Fibroblast of the aortic adventitia (primary cell): ENCODE measurements at places on chromosomes 2 and 18.
A peak's percentile ranks its signal among the peaks of the same experiment; 100 is the strongest.

- DNase-seq: no peak
These were observed 473.8 kb downstream of the DCC start for GRCh38 chr18:52813635-52814416.

DNA sequence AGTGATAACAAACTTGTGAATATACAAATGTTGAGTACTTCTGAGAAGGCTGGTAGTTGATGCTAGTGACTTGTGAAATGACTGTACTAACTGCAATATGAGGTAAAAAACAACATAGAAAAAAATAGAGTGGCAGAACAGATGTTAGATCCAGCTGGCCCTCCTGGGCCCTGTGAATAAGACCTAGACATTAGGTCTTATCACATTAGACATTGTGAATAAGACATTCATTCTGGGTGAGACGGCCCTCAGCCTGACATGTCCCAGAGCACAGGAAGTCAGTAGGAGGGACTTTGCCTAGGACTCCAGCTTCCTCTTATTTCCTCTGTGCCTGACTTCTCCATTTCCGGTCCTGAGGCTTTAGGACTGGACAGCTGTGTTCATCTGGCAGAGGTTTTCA, 22.9 kb downstream of the DOK1 start:
- DNase-seq: peak; percentile 73

DNA sequence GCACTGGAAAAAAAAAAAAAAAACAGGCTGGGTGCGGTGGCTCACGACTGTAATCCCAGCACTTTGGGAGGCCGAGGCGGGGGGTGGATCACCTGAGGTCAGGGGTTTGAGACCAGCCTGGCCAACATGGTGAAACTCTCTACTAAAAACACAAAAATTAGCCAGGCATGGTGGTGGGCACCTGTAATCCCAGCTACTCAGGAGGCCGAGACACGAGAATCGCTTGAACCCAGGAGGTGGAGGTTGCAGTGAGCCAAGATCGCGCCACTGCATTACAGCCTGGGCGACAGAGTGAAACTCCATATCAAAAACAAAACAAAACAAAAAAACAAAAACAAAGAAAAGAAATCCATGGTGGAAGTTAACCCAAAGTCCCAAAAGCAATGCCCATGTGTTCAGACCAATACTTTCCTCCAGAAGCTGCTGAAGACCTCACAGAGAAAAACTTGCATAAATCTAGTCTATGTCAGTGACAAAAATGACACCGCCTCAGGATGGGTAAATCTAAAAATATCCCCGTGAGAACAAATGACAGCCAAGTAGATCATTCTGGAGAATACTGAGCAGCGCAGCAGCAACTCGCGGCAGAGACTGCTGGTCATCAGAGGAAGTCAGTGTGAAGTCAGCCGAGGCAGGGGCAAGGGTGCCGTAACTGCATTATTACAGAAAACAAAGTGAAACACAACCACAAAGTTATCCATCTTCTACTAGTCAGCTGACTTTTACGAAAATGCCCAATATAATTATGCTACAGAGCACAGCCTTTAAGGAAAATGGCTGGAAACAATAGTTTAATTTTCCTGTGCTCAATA, 41.0 kb downstream of the LPIN2 start:
- DNase-seq: no peak

DNA sequence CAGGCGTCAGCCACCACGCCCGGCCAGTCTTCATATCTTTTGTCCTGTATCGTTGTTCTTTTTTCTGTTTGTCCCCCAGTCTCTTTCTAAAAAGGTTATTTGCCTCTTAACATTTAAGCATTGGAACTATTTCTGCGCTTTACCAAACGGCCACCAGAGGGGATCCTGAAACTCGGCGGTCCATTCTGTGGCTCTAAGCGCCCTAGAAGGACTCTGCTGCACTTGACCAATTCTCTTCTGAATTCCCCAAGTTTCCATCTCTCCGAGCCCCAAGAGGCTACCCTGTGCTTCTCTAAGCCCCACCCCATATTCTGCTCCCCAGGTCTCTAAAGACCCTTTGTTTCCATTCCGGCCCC, 33.1 kb upstream of the REG3G start:
- no peak for DNase-seq

DNA sequence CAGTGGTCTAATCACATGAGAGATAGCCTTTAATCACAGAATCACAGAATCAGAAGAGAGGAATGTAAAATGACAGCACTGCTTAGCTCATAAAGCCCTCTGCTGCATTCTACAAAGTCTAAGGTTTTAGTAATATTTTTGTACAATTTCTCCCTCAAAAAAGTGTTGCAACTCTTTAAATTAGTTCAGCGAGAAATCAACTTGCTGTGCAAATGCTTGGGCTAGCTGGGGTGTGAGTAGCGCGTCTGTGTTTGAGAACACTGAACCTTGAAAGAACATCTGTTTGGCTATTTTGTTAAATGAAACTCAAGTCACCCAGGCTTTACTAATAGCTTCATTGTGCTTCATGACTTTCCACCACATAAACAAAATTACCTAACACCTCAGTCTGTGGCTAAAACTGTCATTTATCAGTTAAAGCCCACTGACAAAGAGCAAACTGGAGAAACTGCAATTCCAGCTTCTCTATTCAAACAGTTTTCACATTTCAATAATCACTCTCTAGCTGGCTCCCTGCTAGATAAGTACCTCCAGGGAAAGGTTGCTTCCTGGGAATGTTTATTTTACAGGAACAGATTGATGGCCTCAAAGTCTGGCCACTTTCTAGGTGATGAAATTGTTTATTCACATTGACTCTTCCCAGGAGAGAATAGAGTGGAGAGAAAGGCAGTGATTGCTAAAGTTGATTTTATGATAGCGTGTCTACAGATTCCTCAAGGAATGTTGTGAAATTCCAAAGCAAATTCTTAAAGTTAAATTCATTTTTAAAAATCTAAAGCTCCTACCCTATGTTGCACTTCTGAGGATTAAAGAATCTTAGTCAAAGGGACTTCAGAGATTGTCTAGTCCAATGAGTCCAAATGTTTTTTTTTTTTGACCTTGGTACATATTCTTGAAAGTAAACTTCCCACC, 36.0 kb upstream of the STAT1 start:
- peak; percentile 91 for DNase-seq

DNA sequence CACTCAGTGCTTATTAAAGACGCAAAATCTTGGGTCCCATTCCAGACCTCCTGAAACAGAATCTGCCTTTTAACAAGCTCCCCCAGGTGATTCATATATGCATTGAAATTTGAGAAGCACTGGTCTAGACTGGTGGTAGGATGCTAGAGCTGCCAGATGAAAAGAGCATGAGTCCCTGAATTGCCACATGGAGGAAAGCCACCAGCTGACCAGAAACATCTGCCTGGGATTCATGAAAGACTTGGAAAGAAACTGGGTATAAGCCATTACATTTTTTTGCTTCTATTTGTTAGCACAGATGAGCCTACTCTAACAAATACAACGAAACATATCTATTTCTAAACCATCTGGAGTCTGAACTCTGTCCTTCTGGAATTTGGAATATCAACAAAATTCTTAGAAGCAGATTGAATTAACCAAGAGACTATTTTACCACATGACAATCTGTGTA, 228.9 kb downstream of the RBM43 start:
- peak; percentile 96 for DNase-seq

DNA sequence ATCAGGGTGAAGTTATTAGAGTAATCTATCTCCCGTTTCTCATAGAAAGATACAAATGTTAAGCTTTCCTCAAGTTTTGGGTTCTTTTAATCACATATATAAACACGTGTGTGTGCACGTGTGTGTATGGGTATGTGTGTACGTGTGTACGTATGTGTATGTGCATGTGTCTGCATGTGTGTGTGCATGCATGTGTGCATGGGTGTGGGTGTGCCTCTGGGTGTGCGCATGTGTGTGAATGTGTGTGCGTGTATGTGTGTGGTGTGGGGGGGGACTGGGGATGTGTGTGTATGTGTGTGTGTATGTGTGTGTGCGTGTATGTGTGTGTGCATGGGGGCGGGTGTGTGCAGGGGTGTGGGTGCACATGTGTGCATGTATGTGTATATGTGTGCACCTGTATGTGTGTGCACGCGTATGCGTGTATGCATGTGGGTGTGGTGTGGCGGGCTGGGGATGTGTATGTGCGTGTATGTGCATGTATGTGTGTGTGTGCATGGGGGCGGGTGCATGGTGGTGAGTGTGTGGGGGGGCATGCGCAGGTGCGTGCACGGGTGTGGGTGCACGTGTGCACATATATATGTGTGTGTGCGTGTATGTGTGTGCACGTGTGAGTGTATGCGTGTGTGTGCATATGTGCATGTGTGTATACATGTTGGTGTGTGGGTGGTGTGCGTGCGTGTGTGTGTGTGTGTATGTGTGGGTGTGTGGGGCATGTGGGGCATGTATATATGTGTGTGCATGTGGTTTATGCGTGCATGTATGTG, 304.0 kb downstream of the MBD2 start:
- DNase-seq: no peak

GRCh38 chr2:2806711-2807110, 475.6 kb upstream of the MYT1L start:
- DNase-seq: no peak

GRCh38 chr2:160375802-160376469, 117.7 kb downstream of the RBMS1 start:
- peak; percentile 88 for DNase-seq

DNA sequence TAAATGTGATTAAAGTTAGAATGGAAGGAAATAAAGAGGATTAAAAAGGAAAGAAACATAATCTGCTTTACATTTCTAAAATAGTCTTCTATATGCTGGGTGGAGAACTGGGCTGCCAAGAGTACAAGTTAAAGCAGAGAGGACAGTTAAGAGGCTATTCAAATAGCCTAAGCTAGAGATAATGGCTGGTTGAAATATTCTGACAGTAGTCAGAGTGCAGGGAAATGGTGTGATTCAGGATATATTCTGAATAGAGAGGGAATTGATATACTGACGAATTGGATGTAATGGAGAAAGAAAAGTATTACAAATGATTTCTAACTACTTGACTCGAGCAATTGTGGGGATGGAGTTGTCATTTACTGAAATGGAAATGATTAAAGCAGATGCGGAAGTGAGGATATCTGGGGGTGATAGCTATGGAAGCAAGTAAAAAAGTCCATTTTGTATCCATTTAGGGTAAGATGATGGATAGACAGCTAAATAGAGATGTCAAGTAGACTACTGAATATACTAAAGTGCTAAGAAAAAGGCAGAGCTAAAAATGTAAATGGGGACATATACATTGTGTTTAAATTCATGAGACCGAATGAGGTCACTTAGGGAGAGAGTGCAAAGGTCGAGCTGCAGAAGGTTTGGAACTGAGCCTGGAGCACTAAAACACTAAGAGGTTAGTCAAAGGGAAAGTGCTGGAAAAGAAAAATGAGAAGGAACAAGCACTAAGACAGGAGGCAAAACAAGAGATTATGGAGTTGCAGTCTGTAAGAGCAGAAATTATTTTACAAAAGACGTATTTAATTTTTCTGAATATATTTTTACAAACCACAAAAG, 696.8 kb downstream of the LRRTM4 start:
- no peak for DNase-seq

DNA sequence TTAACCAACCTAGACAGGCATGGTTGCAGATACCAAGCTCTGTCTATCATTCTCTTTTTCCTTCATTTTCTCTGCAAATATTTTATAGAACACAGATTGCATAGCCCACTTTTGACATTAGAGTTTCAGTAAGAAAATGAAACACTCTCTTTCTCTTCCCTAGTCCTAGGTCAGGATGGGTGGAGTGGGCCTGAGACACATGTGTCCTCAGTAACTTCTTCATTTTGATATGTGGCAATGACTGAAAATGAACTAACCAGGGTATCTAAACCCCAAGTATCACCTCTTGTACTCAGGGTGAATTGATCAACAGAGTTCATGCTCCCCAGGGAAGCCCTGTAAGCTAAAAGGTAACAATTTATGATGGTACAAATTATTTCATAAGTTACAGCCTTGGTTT, 37.0 kb upstream of the KYNU start:
- no peak for DNase-seq

- DNase-seq: no peak
These were observed 22.9 kb upstream of the SPP2 start for GRCh38 chr2:234027641-234028040.

- no peak for DNase-seq
These were observed 3.6 kb downstream of the FZD5 start for GRCh38 chr2:207766041-207766551.

- no peak for DNase-seq
These were observed 216.2 kb downstream of the GBX2 start for GRCh38 chr2:235951982-235952381.

GRCh38 chr2:88545118-88545517, 82.1 kb downstream of the EIF2AK3 start:
- DNase-seq: peak; percentile 35

GRCh38 chr2:11695576-11695975, 25.6 kb upstream of the NTSR2 start:
- no peak for DNase-seq

DNA sequence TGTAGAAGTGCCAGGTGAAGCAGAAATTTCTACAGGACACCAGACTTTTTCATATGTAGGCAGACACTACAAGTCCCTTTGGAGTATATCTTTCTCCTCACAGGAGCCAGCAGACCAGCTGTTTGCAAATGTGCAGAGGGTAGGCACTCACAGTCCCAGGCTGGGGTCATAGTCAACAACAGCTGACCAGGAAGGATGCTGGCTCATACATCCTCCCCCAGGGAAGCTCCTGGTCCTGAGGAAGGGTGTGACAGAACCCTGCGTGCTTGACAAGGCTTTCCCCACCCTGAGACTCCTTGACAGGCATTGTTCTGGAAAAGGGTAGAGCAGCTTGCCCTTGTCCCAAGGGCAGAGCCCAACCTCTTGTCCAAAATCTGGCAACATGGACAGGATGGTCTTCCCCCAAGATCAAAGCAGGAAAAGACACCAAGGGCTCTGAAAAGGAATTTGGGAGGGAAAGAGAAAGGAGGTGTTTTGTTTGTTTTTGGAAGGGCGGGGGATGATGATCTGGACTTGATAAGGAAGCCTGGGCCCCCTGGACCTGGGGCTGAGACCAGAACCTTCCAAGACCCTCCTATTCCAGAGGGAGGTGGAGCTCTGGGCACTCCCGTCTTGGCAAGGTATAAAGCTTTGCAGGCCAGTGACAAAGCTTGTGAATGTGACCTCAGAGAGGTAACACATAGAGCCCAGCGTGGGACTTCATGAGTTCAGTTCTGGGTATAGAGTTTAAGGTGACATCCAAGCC, 87.1 kb downstream of the GFPT1 start:
- no peak for DNase-seq

- DNase-seq: peak; percentile 68
These were observed 50.2 kb downstream of the ACVR1 start for GRCh38 chr2:157825885-157826284.

GRCh38 chr2:137228566-137228965, 463.2 kb downstream of the THSD7B start:
- peak; percentile 48 for DNase-seq

- peak; percentile 67 for DNase-seq
These were observed 121.0 kb downstream of the SUCLG1 start for GRCh38 chr2:84338069-84338468.

GRCh38 chr2:32688541-32688940, 60.7 kb downstream of the TTC27 start:
- peak; percentile 61 for DNase-seq

- peak; percentile 3 for DNase-seq
These were observed 183.7 kb downstream of the GFPT1 start for GRCh38 chr2:69203166-69203985.

GRCh38 chr2:167264380-167264779, 376.1 kb downstream of the XIRP2 start:
- no peak for DNase-seq
